Endothelial cell of umbilical vein (primary cell): ENCODE measurements at places on chromosomes 16 and 17. TPM values are rescaled to one million over a fixed set of nuclear protein-coding genes. Genes with fewer than 3 reads are reported as not detected.
A peak's percentile ranks its signal among the peaks of the same experiment; 100 is the strongest.

The DHRS7C gene
- not detected in 2 replicates for total RNA-seq

The JPT2 gene
- 86.5 and 93.3 TPM in 2 replicates for total RNA-seq

The JUP gene
- total RNA-seq, result 170 and 171 TPM in 2 replicates

The TMEM100 gene
- total RNA-seq, result not detected in 2 replicates

The EFNB3 gene
- 1.1 and 1.4 TPM in 2 replicates for total RNA-seq

The RHBDF1 gene
- 55.1 and 57.0 TPM in 2 replicates for total RNA-seq

The MEIOB gene
- not detected in 2 replicates for total RNA-seq

The KRTAP1-1 gene
- not detected in 2 replicates for total RNA-seq

The PERCC1 gene
- not detected in 2 replicates for total RNA-seq

The C17orf78 gene
- total RNA-seq, result not detected in 2 replicates

The SLC35G6 gene
- not detected in 2 replicates for total RNA-seq

- DNase-seq, result peak; percentile 83
- peaks cover 20% of the 10 kb centered on the region for H3K4me1 ChIP-seq
- H3K27me3 ChIP-seq, result no peaks in the 10 kb centered on the region
- peak overlapping the region; percentile 83 for H3K27ac ChIP-seq
Observed at GRCh38 chr16:30741461-30741914, 6.7 kb upstream of the PHKG2 start.

- no peak overlapping the region for H3K27ac ChIP-seq
- H3K4me1 ChIP-seq, result peaks cover 33% of the 10 kb centered on the region
- peaks cover 53% of the 10 kb centered on the region for H3K36me3 ChIP-seq
- H3K4me3 ChIP-seq, result no peak overlapping the region
Observed at GRCh38 chr16:15032547-15033308, 23.1 kb downstream of the NTAN1 start.

GRCh38 chr17:8475227-8475626 lies 39.5 kb downstream of the NDEL1 start:
- H3K4me1 ChIP-seq, result no peaks in the 10 kb centered on the region
- peaks cover 21% of the 10 kb centered on the region for H3K36me3 ChIP-seq

DNA sequence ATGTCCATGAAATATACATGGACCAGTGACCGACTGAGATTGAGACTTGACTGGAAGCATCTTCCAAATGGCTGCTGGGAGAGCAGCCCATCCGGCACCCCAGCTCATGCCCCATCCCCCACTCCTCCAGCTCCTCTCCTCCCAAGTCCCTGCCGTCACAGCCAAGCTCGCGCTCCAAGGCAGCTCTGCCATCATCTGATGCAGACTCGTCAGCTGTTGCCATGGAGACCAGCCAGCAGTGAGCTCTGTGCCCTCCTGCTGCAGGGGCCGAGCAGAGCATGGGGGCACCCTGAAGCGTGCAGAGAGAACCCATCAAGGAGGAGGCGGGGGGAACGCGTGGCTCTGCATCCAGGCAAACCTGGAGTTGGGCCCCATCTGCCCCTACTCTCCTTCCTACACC lies 74.5 kb upstream of the TNRC6C start:
- DNase-seq, result no peak
- peaks cover 8% of the 10 kb centered on the region for H3K27me3 ChIP-seq
- H3K36me3 ChIP-seq, result no peaks in the 10 kb centered on the region

GRCh38 chr16:69937465-69937951 lies 13.6 kb upstream of the CLEC18A start:
- H3K4me1 ChIP-seq, result no peaks in the 10 kb centered on the region
- no peak for DNase-seq
- no peak overlapping the region for H3K4me3 ChIP-seq

DNA sequence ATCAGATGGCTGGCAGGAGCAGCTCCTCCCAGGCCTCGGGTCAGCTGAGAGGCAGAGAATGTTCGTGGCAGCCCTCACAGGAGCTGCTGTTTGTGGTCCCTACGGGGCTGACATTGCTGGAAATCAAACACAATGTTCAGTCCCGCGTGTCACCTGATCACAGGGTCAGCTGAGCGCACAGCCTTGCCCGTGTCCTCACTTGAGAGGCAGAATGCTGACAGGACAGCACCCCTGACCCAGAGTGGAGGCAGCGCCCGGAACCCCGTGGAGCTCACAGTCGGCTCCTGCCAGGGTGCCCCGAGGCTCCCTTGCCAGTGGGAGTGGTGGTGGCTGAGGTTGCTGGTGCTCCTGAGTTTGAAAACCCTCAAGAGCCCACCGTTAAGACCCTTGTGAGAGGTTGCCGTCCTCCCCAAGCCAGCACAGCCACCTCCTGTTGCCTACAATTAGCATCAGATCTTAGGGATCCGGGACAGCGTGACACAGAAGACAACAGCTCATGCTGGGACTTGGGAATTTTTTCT lies 3.6 kb upstream of the CHMP6 start:
- no peaks in the 10 kb centered on the region for H3K27me3 ChIP-seq
- H3K4me1 ChIP-seq, result peaks cover 7% of the 10 kb centered on the region

- DNase-seq, result no peak
- H3K36me3 ChIP-seq, result no peaks in the 10 kb centered on the region
- no peaks in the 10 kb centered on the region for H3K4me1 ChIP-seq
- no peaks in the 10 kb centered on the region for H3K27me3 ChIP-seq
Observed at GRCh38 chr17:34683390-34683789, 104.0 kb downstream of the TMEM132E start.

DNA sequence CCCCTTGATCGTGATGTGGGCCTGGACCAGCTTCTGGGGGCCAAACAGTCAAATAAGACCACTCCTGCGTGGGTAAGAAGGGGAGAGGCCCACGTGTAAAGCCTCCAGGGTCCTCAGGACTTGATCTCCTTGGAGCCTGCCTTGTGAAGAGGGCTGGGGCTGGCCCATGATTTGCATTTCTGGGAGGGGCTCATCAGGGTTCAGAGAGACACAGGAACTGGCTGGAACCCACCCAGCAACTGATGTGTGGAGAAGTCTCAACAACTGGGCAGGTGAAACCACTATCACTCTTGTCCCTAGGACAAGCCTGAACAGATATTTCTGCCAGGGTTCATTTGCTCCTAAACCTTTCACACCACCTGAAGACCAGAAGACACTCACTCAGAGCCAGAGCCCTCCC lies 214.7 kb downstream of the ZNF423 start:
- H3K27me3 ChIP-seq, result no peaks in the 10 kb centered on the region
- no peak overlapping the region for H3K4me3 ChIP-seq
- no peaks in the 10 kb centered on the region for H3K36me3 ChIP-seq
- peaks cover 25% of the 10 kb centered on the region for H3K4me1 ChIP-seq
- DNase-seq, result no peak
- H3K27ac ChIP-seq, result no peak overlapping the region

DNA sequence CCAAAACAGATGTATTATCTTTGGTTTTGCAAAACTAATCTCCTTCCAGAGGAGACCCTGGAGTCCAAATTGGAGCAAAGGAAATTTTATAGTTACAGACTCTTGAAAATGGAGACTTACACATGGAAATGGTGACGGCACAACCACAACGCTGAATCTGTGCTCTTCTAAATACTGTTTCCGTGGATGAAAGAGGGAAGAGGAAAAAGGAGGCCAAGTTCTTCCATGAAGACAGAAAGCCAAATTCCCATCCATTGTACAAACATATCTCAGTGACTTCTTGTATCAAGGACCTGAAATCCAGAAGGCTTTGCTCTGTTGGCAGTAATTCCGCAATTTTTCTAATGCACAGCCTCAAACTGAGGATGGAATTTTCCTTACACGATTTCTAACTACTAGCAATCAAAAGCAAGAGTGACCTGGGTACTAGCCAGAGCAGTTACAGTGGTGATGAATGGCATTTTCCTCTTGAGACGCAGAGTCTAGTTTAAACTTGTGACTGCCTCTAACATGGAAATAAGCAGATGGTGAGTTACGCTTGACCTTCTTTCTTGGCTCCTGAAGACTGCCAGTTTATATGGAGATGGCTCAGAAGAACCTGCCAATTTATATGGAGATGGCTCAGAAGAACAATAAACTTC lies 38.5 kb downstream of the VPS53 start:
- H3K4me3 ChIP-seq, result no peak overlapping the region
- DNase-seq, result peak; percentile 75
- H3K27ac ChIP-seq, result no peak overlapping the region

DNA sequence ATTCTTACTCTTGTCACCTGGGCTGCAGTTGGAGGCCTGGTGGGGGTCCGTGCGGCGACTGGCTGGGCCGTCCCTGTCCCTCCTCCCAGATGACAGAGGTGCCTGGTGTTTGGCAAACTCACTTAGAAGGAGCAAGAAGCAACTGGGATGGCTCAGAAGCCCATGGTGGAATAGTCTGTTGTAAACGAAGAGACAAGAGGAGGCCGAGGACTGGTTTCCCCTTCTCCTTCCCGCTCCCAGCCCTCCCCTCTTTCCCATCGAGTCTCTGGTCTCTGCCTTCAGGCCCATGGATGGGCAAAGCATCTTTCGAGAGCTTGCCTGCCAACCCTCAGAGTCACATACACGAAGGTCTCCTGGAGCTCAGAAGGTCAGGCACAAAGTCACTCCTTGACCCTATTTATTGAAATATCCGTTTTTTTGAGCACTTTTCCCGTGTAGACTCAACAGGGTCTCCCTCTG lies 364.4 kb downstream of the SEC14L1 start:
- H3K27ac ChIP-seq, result no peak overlapping the region
- H3K27me3 ChIP-seq, result no peaks in the 10 kb centered on the region
- no peak overlapping the region for H3K4me3 ChIP-seq
- no peaks in the 10 kb centered on the region for H3K36me3 ChIP-seq
- no peaks in the 10 kb centered on the region for H3K4me1 ChIP-seq

GRCh38 chr16:89624777-89625761 lies 11.6 kb downstream of the DPEP1 start:
- no peak overlapping the region for H3K27ac ChIP-seq
- peaks cover 8% of the 10 kb centered on the region for H3K27me3 ChIP-seq
- H3K36me3 ChIP-seq, result no peaks in the 10 kb centered on the region
- H3K4me3 ChIP-seq, result no peak overlapping the region

- no peak overlapping the region for H3K4me3 ChIP-seq
- no peak for DNase-seq
- no peaks in the 10 kb centered on the region for H3K36me3 ChIP-seq
- H3K27ac ChIP-seq, result no peak overlapping the region
Observed at GRCh38 chr17:8392274-8392673, 5.4 kb downstream of the RNF222 start.

DNA sequence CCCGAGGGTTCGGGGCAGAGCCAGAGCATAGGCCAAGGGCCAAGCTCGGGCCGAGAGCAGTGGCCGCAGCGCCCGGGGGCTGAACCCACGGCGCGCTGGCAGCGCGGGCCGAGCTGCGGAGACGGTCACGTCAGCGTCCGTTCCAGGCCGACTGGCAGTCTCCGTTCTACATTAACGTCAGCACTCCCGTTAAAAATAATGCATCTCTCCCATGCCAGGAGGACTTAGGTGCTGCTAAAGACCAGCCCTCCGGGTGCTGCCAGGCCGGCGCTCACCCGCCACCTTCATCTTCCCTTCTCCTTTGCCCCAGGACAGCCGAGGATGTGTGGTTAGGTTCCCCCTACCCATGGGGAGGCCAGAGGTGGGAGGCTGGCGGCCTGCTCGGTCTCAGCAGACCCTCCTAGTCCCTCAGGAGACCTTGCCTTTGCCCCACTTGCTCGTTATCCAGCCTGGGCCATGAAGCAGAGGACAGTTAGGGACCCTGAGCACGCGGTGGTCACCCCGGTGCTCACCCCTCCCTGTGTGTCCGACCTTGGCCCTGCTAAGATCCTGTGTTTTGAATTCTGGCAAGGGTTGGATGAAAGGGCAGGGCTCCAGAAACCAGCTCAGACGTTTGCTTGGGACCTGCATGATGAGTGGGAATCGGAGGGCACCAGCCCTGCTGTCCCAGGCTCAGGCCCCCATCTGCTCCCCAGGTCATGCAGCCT lies 572 bp downstream of the MPG start:
- peaks cover 7% of the 10 kb centered on the region for H3K36me3 ChIP-seq
- H3K4me1 ChIP-seq, result peaks cover 37% of the 10 kb centered on the region
- peak overlapping the region; percentile 13 for H3K4me3 ChIP-seq
- peak overlapping the region; percentile 92 for H3K27ac ChIP-seq
- H3K27me3 ChIP-seq, result no peaks in the 10 kb centered on the region

DNA sequence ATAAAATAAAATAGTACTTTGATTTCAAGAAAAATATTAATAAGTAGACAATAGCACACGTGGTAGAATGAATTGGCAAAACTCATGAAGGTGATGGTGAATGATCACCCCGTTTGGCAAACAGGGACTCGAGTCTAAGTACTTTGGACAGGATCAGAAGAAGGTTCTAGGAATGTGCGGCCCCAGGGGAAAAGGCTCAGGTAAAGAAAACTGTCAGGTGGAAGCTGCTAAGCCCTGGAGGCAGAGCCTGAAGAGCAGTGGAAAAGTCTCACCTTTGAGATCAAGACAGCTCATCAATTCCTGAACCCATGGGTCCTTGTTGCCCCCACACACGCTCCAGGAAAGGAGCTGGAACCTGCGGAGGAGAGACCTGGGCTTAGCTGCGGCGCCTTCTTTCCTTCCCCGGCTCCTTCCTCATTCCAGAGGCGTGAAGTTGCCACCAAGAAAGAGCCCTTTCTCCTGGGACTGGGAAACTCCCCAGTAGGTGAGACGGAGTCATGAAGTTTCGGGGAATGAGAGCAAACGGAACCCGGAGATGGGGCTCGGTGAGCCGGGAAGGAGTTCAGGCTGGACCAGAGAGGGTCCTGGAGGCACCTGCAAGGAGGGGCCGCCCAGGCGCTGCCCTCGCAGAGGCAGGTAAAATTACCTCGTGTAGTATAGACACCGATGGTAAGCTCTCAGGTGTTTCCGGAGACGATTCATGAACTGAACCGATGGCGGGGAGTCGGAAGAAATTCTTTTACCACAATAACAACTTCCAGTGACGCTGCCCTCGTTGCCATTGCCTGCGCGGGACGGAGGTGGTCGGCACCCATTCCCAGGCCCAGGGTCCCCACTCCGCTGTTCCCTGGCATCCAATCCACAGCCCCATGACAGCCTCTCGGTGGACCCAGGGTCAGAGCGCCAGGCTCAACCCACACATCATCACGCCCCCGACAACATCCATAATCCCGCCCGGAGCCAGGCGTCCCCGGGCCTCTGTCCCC lies 1.2 kb upstream of the ZMYND15 start:
- peaks cover 9% of the 10 kb centered on the region for H3K27me3 ChIP-seq
- no peak overlapping the region for H3K27ac ChIP-seq
- DNase-seq, result no peak
- no peaks in the 10 kb centered on the region for H3K36me3 ChIP-seq
- H3K4me3 ChIP-seq, result peak overlapping the region; percentile 47
- H3K4me1 ChIP-seq, result peaks cover 13% of the 10 kb centered on the region

DNA sequence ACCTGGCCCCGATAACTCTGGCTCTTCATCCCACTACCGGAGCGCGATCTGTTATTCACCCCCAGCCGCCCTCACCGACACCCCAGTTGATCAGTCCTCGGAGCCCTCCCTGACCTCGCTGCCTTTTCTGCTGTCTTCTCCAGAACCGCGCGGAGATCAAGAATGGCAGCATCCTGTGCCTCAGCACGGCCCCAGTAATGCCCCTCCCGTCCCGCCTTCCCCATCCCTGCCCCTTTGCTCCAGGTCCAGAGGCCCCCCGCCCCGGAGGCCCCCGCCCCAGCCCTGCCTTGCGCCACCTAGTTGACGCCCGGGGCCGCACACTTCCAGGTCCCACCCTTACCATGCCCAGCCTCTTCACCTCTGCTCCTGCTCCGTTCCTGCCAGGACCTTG lies 872 bp downstream of the ELMO3 start:
- no peak overlapping the region for H3K4me3 ChIP-seq
- no peaks in the 10 kb centered on the region for H3K27me3 ChIP-seq
- H3K36me3 ChIP-seq, result peaks cover 18% of the 10 kb centered on the region
- DNase-seq, result no peak
- H3K4me1 ChIP-seq, result peaks cover 2% of the 10 kb centered on the region

GRCh38 chr17:62178579-62178978 lies 113.5 kb upstream of the MED13 start:
- peak; percentile 48 for DNase-seq
- H3K27ac ChIP-seq, result no peak overlapping the region
- H3K36me3 ChIP-seq, result no peaks in the 10 kb centered on the region

- H3K4me1 ChIP-seq, result no peaks in the 10 kb centered on the region
- no peaks in the 10 kb centered on the region for H3K27me3 ChIP-seq
- no peaks in the 10 kb centered on the region for H3K36me3 ChIP-seq
- H3K4me3 ChIP-seq, result no peak overlapping the region
Observed at GRCh38 chr17:57388131-57388725, 131.9 kb downstream of the MSI2 start.
